Lower lobe of right lung (tissue), 2 donors: ENCODE measurements at places on chromosomes 5 and 9. TPM values are rescaled to one million over a fixed set of nuclear protein-coding genes. Genes with fewer than 3 reads are reported as not detected.

- H3K27ac ChIP-seq: no peak overlapping the region
- H3K4me1 ChIP-seq: peaks cover 35% of the 10 kb centered on the region
- no peaks in the 10 kb centered on the region for H3K36me3 ChIP-seq
- no peaks in the 10 kb centered on the region for H3K27me3 ChIP-seq
- no peak overlapping the region for H3K4me3 ChIP-seq
Observed at GRCh38 chr9:35774907-35775635, 16.3 kb upstream of the NPR2 start.

GLRA1 gene
- not detected for total RNA-seq

TEX48 gene
- not detected for total RNA-seq

EIF4E1B gene
- not detected for total RNA-seq

ZNF883 gene
- total RNA-seq: 0.89 TPM

CAVIN4 gene
- total RNA-seq: 1.7 TPM

IL3 gene
- not detected for total RNA-seq

SLC36A3 gene
- total RNA-seq: not detected
